Endodermal cell (in vitro differentiated cells): ENCODE measurements at places on chromosomes 12 and 14. TPM values are rescaled to one million over a fixed set of nuclear protein-coding genes. Genes with fewer than 3 reads are reported as not detected.

GRCh38 chr12:131747276-131748177 lies 36.6 kb downstream of the SFSWAP start:
- peak; percentile 40 for DNase-seq

OR4Q2 gene
- total RNA-seq, result not detected in 3 replicates

DNA sequence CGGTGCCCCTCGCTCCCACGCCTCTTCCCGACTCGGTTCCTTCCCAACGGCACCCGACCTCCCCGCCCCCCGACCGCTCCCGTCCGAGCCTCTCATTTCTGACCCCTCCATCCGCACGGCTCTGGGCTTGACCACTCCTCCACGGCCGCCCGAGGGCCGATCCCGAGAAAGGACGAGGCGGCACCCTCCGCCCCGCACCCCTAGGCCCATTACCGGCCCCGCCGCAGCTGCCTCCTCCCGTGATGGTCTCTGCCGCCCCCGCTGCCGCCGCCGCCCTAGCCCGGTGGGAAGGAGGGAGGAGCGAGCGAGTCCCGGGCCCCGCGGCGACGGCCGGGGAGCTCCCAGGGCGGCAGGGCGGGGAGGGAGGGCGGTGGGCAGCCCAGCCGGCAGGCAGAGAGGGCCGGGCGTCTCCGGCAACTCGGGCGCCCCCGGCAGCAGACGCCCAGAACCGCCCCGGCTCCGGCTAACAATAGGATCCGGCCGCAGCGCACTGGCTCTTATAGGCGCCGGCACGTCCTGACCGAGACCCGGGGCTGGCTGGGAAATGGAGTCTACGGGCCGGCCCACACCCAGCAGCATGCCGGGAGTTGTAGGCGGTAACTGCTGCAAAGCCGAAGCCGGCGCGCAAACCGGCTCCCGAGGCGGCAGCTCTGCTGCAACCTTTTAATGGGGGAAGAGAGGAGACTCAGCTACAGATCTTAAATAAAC lies at the start of gene CSRNP2:
Gene CSRNP2, minus strand, starts transcription at position 471 of the 708 bp plus-strand sequence. CDS start 7,035 bp downstream, outside the sequence.
- DNase-seq, result peak; percentile 100

TPPP2 gene
- 0.80 to 1.7 TPM in 2 of 3 replicates, not detected in the other for total RNA-seq

CCDC38 gene
- total RNA-seq, result 0.19 to 0.35 TPM in 2 of 3 replicates, not detected in the other

MGP gene
- not detected in 3 replicates for total RNA-seq

DNA sequence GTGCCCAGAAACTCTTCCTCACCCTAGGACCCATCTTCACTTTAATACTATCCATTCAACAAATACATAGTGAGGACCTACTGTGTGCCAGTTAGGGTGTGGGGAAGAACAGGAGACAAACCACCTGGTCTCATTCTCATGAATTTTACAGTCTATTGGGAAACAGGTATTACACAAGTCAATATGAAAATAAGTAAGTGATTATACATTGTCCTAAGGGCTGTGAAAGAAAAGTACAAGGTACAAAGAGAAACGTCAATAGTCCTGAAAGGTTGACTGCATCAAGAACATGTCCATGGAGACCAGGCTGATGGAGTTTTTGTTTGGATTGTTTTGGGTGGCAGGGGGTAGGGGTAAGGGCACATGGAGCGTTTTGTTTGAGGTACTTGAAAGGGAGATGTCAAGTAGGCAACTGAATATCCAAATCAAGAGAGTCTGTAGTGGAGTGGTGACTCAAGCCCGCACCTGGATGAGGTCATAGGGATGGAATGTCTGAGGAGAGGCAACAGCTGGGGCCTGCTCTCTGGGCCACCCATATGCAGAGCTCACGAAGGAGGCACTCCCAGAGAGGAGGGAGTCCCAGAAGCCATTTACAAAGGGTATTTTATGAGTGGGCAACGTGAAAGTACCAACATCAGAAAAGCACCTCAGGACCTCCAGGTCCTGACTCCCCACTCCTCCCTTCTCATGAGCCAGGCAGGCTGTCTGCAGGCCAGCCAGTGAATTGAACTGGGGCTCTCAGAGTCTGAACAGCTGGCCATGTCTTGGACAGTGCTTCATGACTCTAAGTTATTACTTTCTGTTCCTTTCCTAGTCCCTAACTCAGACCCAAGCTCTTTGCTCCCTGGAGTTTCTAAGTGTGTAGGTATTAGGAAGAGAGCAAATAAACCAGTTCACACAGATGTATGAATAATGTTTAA lies 272.0 kb downstream of the ZFP36L1 start:
- peak; percentile 84 for DNase-seq
